ENCODE measurements at places on chromosomes 3 and 15. TPM values are rescaled to one million over a fixed set of nuclear protein-coding genes. Genes with fewer than 3 reads are reported as not detected.

ATP13A5 gene
- total RNA-seq = not detected

LYSMD2 gene
- 44.7 TPM for total RNA-seq

FAM43A gene
- 15.1 TPM for total RNA-seq

CHRNA7 gene
- total RNA-seq = 3.8 TPM

CD96 gene
- 2.4 TPM for total RNA-seq

GPD1L gene
- total RNA-seq = 46.1 TPM

DAZL gene
- total RNA-seq = 0.21 TPM

IMPG2 gene
- not detected for total RNA-seq

RPN1 gene
- 307 TPM for total RNA-seq

TGFBR2 gene
- total RNA-seq = 194 TPM

EPHB1 gene
- total RNA-seq = not detected

RNF7 gene
- total RNA-seq = 59.2 TPM

ZPLD1 gene
- total RNA-seq = 0.07 TPM

PTPN9 gene
- 5.6 TPM for total RNA-seq

ACAD9 gene
- 51.2 TPM for total RNA-seq

CCDC39 gene
- not detected for total RNA-seq

GPR160 gene
- 8.6 TPM for total RNA-seq

PPP2R3A gene
- total RNA-seq = 22.3 TPM

KLHL40 gene
- not detected for total RNA-seq

DGKG gene
- total RNA-seq = 1.9 TPM

LTF gene
- total RNA-seq = 0.59 TPM

SH3GL3 gene
- not detected for total RNA-seq

PLOD2 gene
- 23.5 TPM for total RNA-seq

CHRNA5 gene
- 3.8 TPM for total RNA-seq

TMC3 gene
- not detected for total RNA-seq

CCR4 gene
- total RNA-seq = not detected
